GM23338 (cell line): ENCODE measurements at places on chromosomes 1 and 21. TPM values are rescaled to one million over a fixed set of nuclear protein-coding genes. Genes with fewer than 3 reads are reported as not detected.

DNA sequence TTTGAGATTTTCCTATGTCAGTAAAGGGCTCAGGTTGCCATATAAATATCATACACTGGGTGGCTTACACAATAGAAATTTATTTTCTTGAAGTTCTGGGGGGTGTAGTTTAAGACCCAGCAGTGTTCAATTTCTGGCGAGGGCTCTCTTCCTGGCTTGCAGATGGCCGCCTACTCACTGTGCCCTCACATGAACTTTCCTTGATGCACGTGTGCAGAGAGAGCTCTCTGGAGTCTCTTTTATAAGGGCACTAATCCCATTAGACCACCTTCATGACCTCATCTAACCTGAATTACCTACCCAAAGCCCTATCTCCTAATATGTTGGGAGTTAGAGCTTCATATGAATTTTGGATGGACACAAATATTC, 21.1 kb downstream of the TMEM51 start:
- no peak for DNase-seq

Gene AGRN
- polyA plus RNA-seq: 12.3 and 13.2 TPM in 2 replicates

DNA sequence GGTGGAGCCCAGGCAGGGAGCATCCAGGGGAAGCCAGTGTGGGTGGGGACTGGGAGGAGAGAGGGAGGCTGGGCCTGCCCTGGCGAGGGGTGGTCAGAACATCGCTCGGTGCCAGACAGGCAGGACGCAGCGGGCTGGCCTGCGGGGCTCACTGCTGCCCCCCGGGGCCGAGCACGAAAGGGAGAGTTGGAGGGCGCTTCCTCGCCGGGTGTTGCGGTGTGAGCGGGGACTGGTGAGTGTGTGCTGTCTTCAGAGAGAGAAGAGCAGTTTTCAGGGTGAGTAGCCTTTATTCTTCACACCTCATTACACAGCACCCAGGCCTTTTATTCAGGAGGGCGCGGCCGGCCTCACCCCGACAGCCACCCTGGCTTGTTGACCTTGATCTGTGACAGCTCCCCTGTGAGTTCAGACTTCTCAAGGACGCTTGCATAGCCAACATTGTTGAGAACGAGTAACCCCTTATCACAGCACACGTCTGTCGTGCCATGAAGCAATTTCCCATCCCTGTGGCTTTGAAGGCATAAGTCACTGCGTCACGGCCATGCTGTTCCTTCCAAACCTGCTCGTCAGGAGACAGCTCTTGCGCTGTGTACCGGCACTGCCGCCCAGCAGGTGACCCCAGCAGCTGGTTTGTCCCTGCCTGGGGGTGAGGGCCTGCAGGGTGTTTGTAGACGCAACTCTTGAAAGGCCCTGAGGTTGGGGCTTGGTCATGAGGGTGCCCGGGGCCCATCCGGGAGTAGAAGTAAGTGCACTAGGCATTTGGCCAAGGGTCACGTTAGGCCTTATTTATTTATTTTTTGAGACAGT, 54.6 kb downstream of the PRKCZ start:
- peak; percentile 59 for DNase-seq

DNA sequence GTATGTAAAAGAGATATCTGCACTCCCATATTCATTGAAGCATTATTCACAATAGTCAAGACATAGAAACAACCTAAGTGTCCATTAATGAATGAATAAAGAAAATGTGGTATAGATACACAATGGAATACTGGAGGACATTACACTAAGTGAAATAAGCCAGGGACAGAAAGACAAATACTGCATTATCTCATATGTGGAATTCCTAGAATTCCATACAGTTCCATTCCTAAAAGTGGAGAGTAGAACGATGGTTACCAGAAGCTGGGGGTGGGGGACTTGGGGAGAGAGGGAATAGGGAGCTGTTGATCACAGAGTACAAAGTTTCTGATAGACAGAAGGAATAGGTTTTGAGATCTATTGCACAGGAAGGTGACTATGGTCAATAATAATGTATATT, 7.4 kb downstream of the TMED5 start:
- DNase-seq: no peak

DNA sequence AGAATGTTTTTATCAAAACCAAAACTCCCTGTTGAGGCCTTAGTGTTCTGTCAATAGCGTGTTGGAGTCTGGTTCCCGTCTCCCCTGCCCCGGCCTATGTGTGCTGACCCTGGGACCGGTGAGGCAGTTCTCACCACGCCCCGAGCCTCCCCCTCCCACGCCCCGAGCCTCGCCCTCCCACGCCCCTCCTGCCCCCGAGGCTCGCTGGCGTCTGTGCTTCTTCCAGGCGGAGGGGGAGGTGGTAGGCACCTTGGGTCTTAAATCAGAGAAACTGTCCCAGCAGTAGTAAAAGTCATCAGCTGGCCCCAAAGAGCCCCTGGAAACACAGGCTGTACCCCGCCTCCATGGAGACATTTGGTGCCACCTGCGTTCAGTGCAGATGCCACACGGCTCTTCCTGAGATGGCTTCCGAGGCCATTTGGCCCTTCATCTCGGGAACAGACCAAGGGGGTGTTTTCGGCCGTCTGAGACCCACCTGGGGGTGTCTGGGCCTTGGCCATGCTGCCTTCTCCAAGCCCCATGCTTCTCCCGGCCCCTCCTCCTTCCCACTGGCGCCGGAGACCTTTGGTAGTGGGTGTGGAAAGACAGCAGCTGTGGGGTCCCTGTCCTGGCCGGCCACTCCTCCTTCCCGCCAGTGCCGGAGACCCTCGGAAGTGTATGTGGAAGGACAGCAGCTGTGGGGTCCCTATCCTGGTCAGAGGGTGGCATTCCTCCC, 44.7 kb downstream of the SKI start:
- no peak for DNase-seq
